ENCODE measurements at places on chromosomes 16 and 17.

- no peak for DNase-seq
Observed at GRCh38 chr17:49741009-49741691, 22.8 kb downstream of the FAM117A start.

DNA sequence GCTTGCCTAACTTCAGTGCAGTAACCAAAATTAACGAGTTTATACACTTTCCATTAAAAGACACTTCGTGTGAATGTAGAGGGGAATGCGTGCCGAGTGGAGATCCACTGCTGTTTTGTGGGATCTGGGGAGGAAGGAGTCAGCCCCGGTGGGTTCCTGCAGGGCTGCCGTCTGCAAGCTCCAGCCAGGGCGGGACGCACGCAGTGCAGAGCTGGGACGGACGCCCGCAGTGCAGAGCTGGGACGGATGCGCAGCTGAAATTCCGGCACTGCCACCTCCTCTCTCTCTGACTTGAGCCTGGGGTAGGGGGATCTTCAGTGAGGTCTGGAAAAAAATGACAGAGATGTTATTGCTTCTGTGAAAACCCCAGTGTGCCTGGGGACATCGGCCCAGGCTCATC, 16.5 kb upstream of the ZC3H18 start:
- DNase-seq, result no peak

DNA sequence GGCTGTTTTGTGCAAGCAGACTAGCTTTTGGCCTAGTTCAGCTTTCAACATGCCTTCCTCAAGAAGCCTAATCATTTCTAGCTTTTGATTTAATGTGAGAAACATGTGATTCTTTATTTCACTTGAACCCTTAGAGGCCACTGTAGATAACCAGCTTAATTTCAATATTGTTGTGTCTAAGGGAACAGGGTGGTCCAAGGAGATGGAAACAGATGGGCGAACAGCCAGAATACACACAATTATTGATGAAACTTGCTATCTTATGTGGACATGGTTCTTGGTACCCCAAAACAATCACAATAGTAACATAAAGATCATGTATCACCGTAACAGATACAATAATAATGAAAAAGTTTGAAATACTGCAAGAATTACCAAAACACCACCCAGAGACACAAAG, 4.8 kb downstream of the NPRL3 start:
- DNase-seq, result no peak

GRCh38 chr17:15886804-15887203, 58.1 kb upstream of the ADORA2B start:
- no peak for DNase-seq

DNA sequence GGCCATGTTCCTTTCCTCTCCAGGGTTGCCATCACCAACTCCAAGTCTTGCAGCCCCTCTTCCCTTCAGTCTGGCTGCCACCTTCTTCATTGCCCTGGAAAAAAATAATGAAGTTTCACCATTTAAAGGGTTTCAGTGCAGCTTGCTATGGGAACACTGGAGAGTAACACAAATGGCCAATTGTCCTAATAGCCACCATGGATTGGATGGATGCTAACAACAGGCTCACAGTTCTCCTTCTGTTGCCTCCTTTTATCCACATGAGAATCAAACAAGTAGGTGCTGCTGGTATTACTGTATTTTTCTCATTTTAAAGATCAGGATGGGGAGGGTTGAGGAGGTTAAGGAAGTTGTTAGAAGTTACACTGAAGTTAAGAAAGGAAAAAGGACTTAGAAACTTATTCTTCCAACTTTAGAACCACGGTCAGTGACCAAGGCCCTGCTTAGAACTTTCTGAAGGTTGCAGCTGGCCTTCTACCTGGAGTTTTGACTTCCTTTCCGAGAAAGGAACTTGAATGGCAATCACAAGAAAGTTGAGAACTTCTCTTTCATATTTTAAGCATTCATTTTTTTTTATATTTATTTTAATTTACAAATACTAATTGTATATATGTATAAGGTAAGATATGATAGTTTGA, 198.0 kb upstream of the MAF start:
- DNase-seq, result no peak

GRCh38 chr16:12095275-12096156, 119.0 kb downstream of the SNX29 start:
- peak; percentile 58 for DNase-seq
